ENCODE measurements at places on chromosomes 3 and 15.

GRCh38 chr3:50243543-50243895 lies 7.5 kb downstream of the GNAI2 start:
- DNase-seq: no peak

DNA sequence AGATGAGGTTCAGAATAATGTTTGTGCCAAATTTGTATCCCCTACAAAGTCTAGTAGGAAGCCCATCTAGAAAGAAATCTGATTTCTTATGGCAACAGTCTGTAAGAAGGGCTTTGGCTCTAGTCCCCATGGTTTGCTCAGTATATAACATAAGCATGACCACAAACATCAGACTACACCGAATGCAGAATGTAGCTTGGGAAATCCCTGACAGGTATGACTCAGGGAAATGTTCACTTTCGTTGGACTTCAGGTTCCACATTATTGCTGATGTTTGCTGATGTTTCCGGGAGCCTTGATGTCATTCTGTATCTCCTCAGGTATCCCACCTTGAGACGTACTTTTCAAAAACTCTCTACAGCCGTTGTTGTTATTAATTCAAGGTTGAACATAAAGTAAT lies 304.4 kb upstream of the TGFBR2 start:
- DNase-seq: no peak

DNA sequence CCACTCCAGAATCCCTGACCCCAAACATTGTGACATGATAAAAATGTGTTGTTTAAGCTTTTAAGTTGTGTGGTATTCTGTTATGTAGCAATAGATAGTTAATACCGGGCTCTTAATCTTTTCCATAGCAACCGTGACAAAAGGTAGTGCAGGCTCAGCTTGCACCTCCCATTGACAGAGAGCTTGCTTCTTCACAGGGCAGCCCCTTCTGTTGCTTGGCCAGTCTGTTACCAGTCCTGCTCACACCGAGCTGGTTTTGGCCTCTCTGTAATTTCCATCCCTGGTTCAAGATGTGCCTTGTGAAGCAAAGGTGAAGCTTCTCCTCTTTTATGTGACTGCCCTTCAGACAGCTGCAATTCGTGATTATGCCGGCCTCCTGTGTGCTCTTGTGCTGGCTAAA lies 86.9 kb downstream of the CRYGS start:
- DNase-seq: no peak

DNA sequence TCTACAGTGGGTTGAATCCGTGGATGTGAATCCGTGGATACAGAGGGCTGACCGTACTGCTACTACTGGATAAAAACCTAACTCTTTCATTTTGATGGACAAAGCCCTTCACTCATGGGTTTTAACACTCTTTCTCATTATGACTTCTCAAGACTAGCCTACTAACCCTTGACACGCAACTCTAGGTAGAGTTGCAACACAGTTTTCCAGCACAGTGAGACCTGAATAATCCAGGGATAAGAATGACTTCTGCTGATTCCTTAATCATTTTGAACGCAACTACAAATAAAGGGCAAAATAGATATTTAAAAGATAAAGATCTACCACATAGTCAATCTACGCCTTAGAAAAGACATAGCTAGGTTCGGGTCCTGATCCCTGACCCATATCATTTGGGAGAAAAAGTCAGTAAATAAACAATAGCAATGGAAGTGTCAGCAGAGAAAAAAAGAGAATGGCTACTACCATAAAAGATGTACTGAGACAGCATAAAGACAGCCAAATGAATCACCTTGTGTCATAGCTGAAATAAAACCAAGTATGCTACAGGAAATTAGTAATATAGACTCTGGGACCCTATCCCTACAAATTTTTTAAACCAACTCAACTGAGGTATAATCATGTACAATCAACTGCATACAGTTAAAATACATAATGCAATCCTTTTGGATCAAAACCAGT lies 87.6 kb downstream of the DPH6 start:
- DNase-seq: no peak

DNA sequence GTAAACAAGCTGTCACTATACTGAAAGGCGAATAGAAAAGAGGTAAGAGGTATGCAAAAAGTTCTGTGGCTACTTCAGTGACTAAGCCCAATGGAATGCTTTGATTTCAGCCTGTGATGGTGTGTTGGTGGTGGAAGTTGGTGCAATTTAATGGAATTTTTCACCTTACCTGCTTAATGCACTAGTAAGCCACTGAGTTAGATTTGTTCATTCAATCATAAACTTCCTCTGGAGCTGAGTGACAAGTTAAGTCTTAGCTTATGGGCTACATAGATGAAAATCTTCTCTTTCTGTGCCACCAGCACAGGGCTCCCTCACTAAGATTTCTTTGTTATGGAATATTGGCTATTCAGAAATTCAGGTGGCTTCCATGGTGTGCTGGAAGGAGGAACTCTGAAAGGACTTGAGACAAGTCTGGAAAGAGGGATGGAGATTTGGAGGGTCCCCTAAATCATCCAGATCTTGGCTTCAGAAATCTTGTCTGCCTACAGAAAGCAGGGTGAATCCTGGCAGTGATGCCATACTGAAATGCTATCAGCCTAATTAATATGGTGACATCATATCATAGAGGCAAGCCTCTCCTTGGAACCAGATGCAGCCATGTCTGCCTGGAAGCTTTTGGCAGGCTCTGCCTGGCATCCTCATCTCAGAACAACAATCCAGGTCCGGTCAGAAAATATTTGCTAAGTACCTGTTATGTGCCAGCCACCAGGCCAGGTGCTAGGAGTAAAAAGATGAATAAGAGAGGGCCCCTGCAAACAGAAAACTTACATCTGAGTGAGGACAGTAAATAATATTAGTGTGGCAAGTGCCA lies 8.1 kb upstream of the GAP43 start:
- peak; percentile 28 for DNase-seq

- DNase-seq: no peak
Observed at GRCh38 chr3:151384741-151385174, at the start of gene P2RY12. Gene P2RY12, minus strand, starts transcription at chr3:151384753. Its CDS starts 45,908 bp downstream, at chr3:151338845.

GRCh38 chr3:52623234-52623792 lies 62.4 kb downstream of the PBRM1 start:
- no peak for DNase-seq

DNA sequence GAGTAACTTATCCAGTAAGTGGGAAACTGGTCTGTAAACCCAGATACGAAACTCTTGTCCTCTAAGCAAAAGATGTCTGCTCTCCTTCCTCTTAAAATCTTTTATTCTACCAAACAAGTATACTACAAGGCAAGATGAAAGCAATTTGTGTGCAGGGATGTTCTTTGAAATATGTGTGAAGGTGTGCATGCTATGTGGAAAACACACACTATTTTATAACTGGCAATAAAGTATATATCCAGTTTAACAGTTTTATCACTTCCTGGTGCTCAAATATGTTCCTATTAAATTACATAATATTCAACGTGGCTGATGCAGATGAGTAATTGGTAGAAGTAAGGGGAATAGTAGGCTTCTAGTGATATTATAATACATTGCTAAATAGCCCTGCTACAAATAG lies 566.5 kb downstream of the ROBO2 start:
- no peak for DNase-seq

DNA sequence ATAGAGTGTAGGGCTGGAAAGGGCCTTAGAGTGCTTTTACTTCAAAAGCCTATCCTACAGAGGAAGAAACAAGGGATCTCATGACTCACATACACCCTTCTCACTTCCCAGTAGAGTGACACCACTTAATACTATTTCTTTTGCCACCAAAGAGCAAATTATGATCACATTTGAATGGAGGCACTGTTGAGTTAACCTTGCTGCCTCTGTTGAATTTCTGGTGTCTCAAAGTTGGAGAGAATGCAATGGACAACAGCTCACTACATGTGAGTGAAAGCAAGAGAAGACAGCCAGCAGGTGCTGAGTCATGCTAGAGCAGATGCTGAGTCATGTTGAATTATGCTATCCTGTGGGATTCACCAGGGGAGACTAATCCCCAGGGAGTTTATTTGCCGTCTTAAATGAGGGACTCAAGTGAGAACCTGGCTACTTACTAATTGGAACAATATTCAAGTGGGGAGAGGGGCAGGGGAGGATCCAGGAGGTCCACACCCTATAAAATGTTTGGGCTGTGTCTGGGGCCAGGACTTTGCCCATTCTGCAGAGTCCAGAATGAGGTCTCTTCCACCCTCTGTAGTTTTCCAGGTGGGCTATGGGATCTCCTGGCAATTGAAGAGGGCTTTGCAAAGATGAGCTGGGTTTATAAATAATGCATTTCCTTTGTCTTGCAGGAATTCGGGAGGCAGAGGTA lies 35.8 kb downstream of the ST8SIA2 start:
- DNase-seq: peak; percentile 78

DNA sequence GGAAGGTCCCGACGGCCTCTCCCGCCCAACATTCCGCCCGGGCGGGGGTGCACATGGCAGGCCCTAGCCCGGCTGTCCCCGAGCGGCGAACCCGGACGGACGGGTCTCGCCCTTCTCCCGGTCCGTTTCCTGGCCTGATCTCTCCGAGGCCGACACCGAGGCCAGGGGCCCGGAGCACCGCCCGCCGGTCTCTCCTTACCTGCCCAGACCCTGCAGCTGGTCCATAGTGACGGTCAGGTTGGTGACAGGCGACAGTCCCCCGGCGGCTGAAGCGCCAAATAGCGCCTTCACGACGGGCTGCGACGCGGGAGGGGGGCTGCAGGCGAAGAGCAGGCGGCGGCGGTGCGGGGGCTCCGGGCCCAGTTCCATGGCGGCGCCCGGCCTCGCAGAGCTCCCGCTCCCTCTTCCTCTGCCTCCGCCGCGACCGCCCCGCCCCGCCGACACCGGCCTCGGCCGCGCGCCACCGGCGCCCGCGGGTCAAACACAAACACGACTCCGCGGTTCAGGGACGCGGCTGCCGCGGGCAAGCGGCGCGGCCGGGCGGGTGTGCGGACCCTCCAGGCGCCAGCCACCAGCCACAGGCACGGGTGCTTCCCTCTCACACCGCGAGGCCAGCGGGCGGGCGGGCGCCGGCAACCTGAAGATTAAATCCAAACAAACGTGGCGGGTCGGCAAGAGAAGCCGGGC lies 495 bp downstream of the CDC25A start:
- DNase-seq: no peak

- DNase-seq: peak; percentile 28
Observed at GRCh38 chr3:14555835-14556234, 15.7 kb upstream of the GRIP2 start.

GRCh38 chr3:57007521-57008460 lies 52.7 kb upstream of the SPATA12 start:
- DNase-seq: no peak

DNA sequence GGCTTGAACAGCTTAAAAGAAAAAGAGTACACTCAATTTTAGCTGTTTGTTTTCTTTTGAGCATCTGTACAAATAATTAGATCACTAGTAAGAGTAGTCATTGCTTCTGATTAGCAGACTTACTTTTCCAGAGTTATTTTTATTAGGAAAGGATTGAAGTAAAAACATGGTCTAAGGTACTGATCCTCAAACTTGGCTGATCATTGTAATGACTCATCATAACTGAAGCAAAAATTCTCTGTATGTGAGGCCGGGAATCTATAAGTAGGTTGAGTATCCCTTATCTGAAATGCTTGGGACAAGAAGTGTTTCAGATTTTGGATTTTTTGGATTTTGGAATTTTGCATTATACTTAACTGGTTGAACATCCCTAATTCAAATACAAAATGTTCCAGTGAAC lies 12.4 kb downstream of the NMD3 start:
- no peak for DNase-seq

DNA sequence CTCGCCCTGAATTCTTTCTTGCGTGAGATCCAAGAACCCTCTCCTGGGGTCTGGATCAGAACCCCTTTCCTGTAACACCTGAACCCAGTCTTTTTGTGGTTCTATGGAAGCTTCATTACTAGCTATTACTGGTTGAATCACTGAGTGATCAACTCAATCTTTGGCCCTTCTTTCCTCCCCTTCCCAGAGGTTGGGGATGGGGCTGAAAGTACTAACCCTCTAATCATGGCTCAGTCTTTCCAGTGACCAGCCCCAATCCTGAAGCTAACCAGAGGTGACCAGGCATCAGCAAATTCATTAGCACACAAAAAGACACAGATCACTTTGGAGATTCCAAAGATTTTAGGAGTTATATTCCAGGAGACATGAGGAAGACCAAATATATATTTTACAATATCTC lies 39.5 kb downstream of the HERC1 start:
- DNase-seq: no peak

- no peak for DNase-seq
Observed at GRCh38 chr3:137116619-137117018, 158.8 kb downstream of the IL20RB start.

Measured in BE2C (cell line).